AG09319 (cell line): ENCODE measurements at places on chromosomes 3 and 15.

DNA sequence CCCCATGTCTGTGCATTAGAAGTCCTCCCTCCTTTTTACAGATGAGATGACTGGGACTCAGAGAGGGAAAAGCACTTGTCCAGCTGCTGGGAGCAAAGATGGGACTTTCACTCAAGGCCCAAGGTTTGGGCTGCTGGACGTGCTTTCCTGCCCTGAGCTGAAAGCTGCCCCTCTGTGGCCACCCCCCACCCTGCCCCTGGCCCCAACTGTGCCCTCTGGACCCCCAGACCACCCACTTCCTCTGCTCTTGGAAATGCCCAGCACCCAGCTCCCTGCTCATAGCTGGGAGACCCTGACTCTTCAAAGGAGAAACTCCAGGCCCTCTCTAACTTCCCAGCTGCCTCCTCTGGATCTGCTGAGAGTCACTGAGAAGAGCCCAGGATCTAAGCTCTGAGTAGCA lies 20.7 kb downstream of the GRIP2 start:
- DNase-seq = no peak

- DNase-seq = no peak
These were observed 817.2 kb upstream of the CADM2 start for GRCh38 chr3:84141571-84141970.

DNA sequence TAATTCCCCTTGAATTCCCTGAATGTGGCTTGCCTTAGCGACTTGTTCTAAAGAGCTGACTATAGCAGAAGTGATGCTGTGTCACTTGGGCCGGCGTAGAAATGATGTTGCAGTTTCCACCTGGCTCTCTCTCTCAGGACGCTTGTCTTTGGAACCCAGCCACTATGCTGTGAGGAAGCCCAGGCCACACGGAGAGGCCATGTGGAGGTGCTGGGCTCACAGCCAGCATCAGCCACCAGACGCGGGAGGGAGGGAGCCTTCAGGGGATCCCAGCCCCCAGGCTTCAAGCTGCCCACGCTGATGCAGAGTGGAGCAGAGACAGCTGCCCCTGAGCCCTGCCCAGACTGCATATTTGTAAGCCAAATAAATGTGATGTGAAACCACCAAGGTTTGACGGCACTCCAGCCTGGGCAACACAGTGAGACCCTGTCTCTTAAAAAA lies 18.6 kb downstream of the RNU5B-1 start:
- no peak for DNase-seq

- no peak for DNase-seq
These were observed 14.6 kb downstream of the LRIG1 start for GRCh38 chr3:66486202-66486601.

GRCh38 chr3:118477768-118478167 lies 556.9 kb downstream of the IGSF11 start:
- no peak for DNase-seq

- DNase-seq = no peak
These were observed 50.5 kb downstream of the CHST2 start for GRCh38 chr3:143170074-143170473.

DNA sequence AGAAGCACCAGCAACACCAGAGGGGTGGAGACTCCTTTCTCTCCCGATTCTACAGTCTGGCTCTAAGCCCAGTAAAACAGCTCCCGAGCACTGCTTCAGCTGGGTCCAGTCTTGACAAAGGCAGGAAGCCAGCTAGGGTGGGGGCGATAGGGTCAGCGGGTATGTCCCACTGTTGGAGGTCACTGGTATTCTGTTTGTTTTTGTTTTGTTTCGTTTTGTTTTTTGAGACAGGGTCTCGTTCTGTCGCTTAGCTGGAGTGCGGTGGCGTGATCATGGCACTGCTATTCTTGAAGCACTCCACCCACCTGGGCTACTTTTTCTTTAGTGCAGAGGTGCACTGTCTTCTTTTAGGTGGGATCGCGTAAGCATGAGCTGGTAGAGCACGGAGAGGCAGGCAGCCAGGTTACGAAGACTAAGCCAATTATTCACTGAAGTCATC lies 16.3 kb downstream of the GCSAM start:
- no peak for DNase-seq

DNA sequence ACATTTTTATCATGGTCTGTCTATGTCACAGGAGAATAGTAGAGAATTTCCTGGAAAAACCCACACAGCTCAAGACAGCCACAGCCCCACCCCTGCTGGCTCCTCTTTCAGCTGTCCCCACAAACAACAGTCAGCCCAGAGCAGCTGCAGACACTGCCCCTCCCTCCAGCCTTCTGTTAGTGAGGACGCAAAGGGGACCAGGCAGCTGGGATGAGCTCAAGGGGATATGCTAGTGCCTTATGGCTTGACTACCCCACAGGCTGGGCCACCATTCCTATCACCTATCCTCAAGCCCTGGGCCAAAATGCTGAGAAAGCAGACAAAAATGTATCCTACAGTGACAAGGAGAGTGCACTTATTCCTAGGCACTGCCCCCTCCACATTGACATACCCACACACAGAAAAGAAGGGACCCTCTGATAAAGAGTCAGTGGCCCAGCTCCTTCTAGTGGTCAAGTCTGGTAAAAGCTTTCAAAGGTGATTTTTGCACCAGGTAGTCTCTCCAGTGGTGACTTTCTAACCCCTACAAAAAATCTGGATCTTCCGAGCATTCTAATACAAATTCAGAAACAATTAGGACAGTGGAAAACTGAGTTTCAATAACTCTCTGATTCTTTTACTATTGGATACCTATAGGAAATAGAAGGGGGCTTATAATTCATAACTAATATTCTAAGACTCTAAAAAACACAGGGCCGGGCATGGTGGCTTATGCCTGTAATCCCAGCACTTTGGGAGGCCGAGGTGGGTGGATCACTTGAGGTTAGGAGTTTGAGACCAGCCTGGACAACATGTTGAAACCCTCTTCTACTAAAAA lies 3.0 kb upstream of the MAP1A start:
- no peak for DNase-seq

GRCh38 chr3:156997351-156997750 lies 162.6 kb downstream of the CCNL1 start:
- peak; percentile 11 for DNase-seq

GRCh38 chr15:98807262-98807661 lies 158.9 kb downstream of the IGF1R start:
- DNase-seq = peak; percentile 79

DNA sequence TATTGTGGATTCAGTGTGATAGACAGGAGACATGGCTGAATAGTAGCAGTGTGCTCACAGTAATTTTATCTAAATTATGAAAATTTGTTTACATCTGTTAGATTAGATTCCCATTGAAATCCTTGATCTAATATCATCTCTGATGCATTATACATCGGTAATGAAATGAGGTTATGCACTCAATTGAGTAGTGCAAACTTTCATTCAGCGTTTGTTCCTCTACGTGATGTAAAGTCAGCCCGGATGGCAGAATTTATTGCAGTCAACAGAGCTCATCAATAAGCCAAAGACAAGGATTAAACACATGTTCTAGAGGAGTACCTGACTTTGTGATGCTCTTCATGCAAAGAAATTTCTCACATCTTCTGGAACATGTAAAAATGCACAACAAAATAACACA lies 549.2 kb downstream of the GOLGA6L6 start:
- DNase-seq = no peak

GRCh38 chr15:62390791-62391640 lies 225.9 kb upstream of the C2CD4B start:
- no peak for DNase-seq

- no peak for DNase-seq
These were observed 20.2 kb downstream of the MAGEF1 start for GRCh38 chr3:184691397-184692231.

DNA sequence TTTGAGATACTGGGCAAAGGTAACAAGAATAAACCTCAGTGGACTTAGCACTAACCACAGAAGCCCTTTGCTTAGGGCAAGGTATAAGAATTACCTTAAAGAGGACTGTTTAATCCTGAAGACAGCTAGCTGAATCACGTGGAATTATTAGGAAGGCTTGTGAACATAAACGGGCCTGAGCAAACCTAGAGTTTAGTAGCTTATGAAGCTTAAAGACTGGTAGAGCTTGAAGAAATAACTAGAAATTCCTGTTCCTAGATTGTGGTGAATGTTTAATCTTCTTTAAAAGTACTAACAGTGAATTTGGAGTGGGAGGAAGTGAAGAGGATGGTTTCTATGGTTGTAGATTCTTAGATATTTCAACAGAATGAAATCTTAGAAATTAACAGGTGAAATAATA lies 428.9 kb upstream of the THRB start:
- DNase-seq = no peak

GRCh38 chr15:49678655-49679054 lies 57.8 kb downstream of the DTWD1 start:
- no peak for DNase-seq

- no peak for DNase-seq
These were observed 29.0 kb downstream of the AQP9 start for GRCh38 chr15:58167095-58167691.

GRCh38 chr3:174440253-174440701 lies 418.9 kb upstream of the NAALADL2 start:
- DNase-seq = peak; percentile 34

- DNase-seq = no peak
These were observed 89.6 kb downstream of the FILIP1L start for GRCh38 chr3:100024520-100025303.

DNA sequence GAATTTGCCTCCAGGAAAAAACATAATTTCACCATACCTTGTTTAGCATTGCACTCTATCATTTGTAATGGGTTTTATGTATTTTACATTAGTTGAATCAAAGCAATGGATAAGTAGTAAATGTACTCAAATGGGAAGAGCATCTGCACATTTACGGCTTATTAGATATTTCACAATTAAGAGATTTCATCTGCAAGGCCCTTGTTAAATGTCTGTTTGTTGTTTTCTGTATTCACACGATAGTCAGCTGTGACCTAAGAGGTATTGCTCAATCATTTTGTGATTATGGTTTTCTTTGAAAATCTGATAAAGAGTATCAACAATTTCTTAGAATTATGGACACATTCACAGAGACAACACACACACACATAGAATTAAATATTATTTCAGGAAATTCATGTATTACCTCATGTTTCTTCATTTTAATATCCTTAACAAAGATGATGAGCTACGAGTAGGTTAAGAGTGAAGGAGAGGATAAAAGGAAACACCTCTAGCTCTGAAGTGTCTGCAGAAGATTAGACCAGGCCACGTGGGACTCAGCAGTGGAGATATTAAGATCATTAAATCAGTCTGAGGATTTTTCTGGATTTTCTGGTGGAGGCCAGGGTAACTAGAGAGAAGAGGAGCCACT lies 121.9 kb upstream of the POU1F1 start:
- no peak for DNase-seq

DNA sequence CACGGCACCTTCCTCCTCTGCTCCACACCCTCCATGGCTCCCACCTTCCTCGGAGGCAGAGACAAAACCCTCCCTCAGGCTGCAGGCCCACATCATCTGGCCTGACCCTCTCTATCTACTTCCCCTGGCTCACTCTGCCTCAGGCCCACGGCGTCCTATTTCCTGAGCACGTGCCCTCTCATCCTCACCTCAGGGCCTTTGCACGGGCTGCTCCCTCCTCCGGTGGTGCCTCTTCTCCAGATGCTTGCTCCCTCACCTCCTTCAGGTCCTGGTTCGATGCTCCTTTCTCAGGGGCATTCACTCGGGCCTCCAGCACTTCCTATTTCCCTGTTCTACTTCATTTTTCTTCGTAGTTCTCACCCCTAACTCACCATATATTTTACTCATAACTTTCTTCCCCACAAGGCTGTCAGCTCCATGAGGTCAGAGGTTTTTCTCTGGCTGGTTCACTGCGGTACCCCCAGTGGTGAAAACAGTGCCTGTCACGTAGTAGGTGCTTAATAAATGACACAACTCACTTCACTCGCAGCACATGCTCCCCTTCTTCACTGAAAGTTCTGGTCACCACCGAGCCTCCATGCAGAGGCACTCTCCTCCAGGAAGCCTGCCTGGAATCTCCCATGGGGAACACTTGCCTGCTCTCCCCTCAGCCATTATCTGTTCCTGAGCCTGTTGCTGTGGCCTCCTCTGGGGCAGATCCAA lies 130.7 kb downstream of the WNT7A start:
- DNase-seq = no peak

- no peak for DNase-seq
These were observed 89.3 kb downstream of the ST6GAL1 start for GRCh38 chr3:187019542-187020072.

GRCh38 chr3:101966226-101966625 lies 116.9 kb downstream of the NFKBIZ start:
- DNase-seq = no peak

GRCh38 chr15:25182736-25183445 lies 228.1 kb downstream of the SNRPN start:
- no peak for DNase-seq

- no peak for DNase-seq
These were observed 359.4 kb downstream of the CACNA2D3 start for GRCh38 chr3:54481606-54482365.

DNA sequence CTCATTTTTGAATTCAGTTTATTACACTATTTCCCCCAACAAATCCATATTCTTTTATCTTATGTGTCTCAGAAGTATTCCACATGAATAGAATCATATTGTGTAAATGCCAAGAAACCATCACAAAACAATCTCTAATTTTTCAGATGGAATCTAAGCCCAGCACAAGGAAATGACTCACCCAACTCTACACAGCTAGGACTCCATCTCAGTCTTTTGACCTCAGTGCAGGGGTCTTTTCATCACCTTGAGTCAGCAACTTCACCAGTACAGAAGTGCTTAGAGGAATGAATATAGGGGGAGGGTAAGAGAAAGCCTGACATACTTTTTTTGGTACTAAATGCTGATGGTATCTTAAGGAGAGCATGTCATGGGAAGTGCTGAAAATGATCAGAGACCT lies 169.3 kb upstream of the LRRN1 start:
- no peak for DNase-seq
